Neural crest cell (in vitro differentiated cells): ENCODE measurements at places on chromosomes 5 and 9.

- DNase-seq = no peak
These were observed 1767.7 kb downstream of the EFNA5 start for GRCh38 chr5:105903069-105903468.

DNA sequence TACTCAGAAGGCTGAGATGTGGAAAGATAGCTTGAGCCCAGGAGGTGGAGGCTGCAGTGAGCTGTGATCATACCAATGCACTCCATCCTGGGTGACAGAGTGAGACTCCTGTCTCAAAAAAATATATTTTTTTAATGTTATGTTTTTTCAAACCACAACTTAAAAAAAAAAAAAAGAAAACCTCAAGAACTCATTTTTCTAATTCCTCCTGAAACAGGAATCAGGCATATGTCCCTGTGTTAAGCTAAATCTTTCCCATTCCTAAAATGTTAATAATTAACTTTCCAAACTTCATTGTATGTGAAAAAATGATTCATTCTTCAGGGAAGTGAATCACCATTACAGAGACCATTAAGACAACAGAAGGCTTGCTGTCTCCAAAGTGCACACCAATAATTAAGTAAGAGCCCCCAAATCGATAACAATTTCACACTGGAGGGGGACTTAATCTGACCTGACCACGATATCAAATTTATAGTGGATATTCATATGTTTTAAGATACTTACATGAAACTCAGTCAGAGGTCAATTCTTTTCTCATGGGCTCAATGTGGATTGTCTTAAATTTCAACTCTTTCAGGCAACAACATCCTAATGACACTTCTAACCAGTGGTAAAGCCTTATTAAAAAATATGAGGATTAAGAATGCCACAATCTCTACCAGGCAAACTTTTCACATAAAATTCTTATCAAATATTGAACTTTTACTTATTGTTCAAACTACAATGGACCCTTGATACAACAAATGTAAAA is 5.2 kb downstream of the CEMIP2 start:
- DNase-seq = no peak

GRCh38 chr9:122318284-122318683 is 52.5 kb upstream of the PTGS1 start:
- DNase-seq = no peak

GRCh38 chr5:34598177-34598794 is 57.8 kb upstream of the RAI14 start:
- DNase-seq = no peak

- no peak for DNase-seq
These were observed 20.4 kb downstream of the FOXE1 start for GRCh38 chr9:97873425-97873824.

DNA sequence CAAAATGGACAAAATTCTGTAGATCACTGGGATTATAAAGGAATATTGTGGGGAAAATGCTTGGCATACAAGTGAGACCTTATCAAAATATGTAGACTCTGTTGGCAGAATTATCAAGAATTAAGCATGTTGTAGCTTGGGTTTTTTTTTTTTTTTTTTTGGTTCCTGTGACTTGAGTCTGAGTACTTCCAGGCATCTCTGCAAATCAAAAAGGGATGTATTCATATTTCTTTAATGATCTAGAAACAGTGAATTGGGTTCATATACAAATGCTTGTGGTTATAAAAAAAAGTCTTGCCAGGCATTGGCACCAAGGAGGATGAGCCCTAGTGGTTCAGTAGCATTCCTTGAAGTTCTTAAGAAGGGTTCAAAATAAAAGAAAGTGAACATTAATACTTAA is 292.2 kb downstream of the ARHGAP26 start:
- no peak for DNase-seq

DNA sequence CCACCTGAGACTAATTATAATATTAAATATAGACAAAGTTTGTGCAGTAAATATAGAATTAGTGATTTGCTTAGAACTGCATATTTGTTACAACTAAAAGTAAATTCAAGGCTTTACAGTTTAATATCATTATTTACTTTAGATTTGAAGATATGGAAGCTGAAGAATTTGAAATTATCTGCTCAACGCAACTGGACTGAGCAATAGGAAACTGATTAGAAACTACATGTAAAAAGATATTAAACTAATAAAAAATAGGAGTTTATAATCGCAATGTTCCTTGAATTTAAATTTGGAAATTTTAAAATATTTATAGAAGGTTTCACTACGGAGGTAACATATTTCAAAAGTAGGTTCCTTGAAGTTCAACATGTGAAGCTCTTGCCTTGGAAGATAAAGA is 55.2 kb downstream of the CDH10 start:
- DNase-seq = no peak

DNA sequence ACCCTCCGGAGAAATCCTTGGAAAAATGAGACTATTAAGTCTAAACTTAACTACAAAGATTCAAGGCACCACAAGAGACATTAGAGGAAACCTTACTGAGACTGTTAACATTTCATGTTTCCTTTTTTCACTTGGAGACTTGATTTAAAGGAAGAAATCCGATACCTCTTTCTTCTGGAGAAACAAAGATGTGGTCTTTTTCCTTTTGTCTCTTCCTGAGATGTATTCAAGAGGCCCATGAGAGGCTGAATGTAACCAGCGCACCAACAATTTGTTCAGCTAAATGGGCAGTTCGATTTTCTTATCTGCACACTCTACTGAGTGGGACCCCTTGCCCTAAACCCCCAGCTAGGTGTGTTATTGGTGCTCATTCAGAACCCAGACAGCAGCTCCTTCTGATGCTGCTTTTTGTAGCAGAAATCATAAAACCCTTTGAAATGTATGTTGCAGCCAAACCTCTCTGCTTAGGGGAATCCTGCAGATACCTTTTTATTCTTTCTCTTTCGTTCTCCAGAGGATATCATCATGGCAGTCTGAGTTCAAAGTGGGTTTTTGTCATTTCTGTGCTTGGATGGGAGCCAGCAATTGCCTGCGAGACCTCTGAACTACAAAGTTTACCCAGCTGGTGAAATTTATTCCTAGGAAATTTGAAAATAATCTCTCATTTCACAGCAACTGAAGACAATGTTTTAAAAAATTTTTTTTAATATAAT is 41.9 kb upstream of the ACTBL2 start:
- no peak for DNase-seq

GRCh38 chr9:132061526-132061925 is 18.1 kb downstream of the MED27 start:
- no peak for DNase-seq

- DNase-seq = no peak
These were observed 54.4 kb upstream of the RPL26L1 start for GRCh38 chr5:172904643-172905345.

- no peak for DNase-seq
These were observed 93.8 kb downstream of the ZNF354C start for GRCh38 chr5:179153921-179154345.

- no peak for DNase-seq
These were observed 232.5 kb downstream of the HSPA4 start for GRCh38 chr5:133284306-133284705.

GRCh38 chr9:92141144-92142129 is 26.2 kb upstream of the SPTLC1 start:
- DNase-seq = no peak

GRCh38 chr9:18726546-18726945 is 252.6 kb downstream of the ADAMTSL1 start:
- no peak for DNase-seq

GRCh38 chr5:74608736-74609601 is 31.6 kb downstream of the ENC1 start:
- no peak for DNase-seq

DNA sequence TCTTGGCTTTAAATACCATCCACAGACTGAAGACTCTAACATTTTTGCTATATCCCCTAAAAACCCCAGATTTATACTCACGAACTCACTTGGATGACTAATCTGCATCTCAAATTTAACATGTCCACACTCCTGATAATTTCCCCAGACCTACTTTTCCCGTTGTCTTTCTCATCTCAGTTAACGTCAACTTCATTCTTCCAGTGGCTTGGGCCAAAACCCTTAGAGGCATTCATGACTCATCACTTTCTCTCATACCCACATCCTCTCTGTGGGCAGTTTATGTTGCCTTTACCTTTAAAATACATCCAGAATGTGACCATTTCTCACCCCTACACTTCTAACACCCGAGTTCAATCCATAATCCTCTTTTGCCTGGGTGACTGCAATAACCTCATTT is 96.7 kb downstream of the EDIL3 start:
- DNase-seq = no peak

DNA sequence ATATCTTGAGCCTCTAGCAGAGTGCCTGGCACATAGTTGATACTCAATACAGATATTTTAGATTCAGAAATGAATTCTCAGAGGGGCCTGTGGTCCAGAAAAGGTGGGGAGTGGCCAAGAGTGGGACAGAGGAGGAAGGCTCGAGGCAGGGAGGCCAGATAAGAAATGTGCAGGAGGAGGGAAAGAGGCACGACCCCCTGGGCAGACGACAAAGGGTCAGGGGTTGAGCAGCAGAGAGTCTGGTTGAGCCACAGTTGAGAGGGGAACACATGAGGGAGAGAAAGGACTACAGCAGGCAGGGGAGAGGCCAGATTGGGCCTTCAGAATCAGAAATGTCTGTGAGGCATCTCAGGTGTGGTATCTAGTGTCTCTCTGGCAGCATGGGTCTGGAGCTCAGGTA is 89.1 kb downstream of the PSD2 start:
- DNase-seq = no peak

- DNase-seq = no peak
These were observed 1090.4 kb upstream of the CDH6 start for GRCh38 chr5:30103052-30103451.

DNA sequence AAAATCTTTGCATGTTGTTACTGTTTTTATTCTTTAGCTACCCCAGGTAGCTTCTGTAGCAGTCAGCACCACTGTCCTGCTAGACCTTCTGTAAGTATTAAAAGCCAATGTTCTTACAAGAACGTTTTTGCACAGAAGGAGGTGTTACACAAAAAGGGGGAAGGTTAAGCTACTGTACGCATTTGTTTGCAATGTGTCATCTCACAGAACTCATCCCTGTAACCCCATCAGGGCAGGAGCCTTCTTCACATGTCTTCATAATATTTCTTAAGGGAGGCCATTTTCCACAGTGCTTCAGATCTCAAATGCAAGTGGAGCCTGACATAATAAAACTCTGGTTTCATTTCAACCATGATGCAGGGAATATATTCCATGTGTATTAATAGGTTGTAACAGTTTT is 67.9 kb downstream of the OSMR start:
- DNase-seq = no peak

DNA sequence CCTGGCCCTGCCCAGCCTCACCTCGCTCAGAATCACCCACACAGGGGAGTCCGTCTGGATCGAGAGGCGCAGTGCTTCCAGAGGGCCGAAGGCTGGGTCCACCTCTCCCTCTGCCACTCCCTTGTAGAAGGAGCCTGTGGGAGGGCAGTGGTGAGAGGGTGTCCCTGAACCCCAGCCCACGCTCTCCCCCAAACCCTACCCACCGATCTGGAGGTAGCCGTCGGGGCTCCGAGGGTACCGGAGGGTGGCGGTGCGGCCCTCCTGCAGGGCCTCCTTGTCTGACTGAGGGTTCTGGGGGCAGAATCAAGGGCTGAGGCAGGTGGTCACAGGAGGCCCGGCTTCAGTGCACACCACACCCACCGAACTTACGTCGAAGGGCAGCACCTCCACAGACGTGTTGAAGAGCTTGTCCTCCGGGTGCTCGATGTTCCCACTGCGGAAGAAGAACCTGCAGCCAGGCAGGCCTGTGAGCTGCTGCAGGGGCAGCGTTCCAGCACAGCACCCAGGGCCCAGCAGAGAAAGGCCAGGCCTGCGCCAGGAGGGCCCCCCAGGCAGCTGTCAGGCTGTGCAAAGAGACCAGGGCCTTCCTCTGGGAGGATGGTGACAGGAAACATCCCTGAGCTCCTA is 4.5 kb downstream of the LTC4S start:
- no peak for DNase-seq

GRCh38 chr9:98402019-98402840 is 146.8 kb upstream of the TBC1D2 start:
- DNase-seq = no peak

- no peak for DNase-seq
These were observed 9.4 kb downstream of the CCDC127 start for GRCh38 chr5:208449-209114.

DNA sequence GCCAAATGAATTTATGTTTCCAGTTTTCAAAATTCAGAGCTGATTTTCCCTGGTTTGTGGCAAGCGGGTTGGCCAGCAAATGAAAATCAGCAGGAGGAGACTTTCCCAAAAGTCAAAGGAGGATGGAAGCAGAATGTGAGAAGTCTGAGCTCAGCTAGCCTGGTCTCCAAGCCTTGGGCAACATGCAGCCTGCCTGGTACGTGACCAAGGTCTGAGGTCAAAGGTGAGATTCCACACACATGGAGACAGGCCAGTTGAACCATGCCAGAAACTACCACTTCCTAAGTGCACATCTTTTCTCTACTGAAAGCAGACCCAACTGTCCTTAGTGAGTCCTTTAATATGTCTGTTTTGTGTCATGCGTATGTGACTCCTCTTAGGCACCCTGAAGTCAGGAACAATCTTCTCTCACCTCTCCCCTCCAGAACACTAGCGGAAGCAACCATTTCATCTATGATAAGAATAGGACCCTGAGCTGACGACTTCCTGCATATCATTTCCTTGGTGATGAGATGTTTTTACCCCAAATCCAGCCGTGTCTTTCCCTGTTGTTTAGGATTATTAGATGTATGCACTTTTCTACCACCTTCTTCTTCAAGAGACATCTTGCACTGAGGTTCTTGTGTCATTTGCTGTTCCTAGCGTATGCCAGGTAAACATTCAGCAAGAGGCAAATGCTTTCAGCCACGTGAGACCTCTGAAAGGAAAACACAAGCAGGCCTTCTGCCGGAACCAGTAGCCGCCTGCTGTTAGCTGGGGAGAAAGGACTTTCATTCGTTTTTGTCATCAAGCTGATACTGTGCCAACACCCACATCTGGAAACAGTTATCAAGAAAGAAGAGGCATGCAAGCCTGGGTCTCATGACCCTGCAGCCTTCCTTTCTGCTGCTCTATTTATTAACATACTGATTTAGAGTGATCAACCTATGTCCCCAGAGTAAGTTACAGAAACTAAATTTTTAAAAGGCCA is 9.7 kb upstream of the TGFBI start:
- DNase-seq = no peak

DNA sequence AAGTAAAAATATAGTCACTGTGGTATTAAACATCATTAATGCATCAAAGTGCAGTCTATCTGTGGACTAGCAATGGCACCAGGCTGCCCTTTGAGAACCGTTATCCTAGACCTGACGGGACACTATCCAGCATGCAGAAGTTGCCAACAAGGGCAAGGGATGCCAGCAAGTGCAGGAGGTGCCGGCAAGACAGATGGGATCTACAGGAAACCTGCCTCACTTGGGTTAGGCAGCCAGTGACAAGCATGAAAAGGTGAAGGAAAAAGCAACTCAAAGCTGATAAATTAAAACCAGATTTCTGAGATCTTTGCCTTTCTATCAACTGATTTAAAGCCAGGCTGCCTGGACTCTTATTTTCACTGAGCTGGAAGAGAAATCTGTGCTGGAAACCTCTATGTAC is 315.2 kb upstream of the PDE4D start:
- DNase-seq = no peak

GRCh38 chr9:116599342-116599884 is 87.7 kb upstream of the TRIM32 start:
- DNase-seq = no peak
